Fibroblast of skin of left biceps (primary cell): ENCODE measurements at places on chromosomes 16 and 17.

DNA sequence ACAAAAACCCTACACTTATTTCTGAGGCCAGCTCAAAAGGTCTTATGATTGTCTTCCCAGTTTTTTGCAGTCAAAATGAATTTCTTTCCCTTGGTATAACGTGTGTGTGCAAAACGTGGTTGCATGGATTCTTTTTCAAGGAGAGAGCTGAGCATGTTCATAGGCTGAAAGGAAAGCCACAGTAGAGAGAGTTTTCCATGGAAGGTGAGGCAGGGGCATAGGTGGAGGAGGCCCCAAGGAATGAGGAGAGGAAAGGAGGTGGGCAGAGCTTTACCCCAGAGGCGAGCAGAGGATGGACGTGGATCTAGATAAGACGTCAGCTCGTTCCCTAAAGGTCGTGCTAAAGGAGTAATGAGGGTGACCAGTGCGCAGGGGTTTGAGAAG is 22.8 kb downstream of the TRPV2 start:
- no peak for DNase-seq

DNA sequence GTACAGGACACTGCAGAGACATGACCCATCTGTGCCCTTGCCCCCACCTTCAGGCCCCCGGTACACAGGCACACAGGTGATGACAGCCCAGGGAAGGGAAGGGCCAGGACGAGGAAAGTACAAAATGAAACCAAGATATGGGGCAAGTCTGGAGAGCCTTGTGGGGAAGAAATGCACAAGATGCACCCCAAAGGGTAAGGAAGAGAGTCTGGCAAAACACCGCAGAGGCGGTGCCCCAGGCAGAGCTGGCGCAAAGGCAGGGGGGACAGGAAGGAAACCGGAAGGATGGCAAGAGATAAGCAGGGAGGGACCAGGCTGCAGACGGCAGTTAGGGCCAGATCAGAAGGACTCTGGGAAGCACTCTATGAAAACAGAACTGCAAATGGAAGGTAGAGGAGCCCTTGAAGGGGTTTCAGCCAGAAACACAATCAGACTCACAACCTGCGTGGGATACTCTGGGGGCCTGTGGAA is 81.4 kb downstream of the SLC39A11 start:
- DNase-seq, result no peak

GRCh38 chr17:72116661-72117521 is 3.9 kb upstream of the SOX9 start:
- no peak for DNase-seq

- no peak for DNase-seq
These were observed 25.0 kb downstream of the NAA60 start for GRCh38 chr16:3468501-3468900.

GRCh38 chr17:42541041-42541833 is 5.2 kb downstream of the NAGLU start:
- DNase-seq, result no peak

DNA sequence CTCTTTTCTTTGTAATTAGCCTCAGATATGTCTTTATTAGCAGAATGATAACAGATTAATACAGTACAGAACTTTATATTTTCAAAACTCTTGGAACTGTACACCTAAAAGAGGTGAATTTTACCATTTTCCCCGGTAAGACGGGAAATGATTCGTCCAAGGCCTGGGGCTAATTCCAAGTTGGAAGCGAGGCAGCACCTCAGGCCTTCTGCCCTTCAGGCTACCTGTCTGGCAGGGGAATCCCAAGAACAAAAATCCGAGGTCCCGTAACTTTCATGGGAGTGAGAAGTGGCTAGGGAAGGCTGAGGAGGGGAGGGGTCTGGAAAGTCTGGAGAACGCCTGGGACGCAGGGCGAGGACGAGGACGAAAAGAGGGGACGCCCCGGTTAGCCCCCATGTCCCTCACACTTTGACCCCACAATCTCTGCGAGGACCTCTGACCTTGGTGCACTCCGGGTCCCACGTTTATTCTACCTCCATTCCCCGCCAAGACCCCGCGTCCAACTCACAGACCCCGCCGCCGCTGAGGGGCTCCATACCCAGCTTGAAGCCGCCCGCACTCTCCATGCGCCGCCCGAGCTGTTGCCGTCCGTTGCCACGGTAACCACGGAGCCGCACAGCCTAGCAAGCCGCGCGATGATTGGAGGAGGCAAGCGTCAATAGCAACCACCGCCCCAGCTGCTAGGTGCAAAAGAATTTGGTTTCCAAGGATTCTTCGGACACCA is at the start of gene HYDIN:
TSS of gene HYDIN (minus strand) at position 601 of the 724 bp plus-strand sequence. CDS start 43,827 bp downstream, outside the sequence.
- DNase-seq, result peak; percentile 8

GRCh38 chr16:89785523-89786155 is 30.8 kb downstream of the FANCA start:
- DNase-seq, result no peak

- no peak for DNase-seq
These were observed 17.2 kb downstream of the CD300LB start for GRCh38 chr17:74513987-74514631.

- DNase-seq, result no peak
These were observed 18.4 kb downstream of the HS3ST6 start for GRCh38 chr16:1899641-1900451.

DNA sequence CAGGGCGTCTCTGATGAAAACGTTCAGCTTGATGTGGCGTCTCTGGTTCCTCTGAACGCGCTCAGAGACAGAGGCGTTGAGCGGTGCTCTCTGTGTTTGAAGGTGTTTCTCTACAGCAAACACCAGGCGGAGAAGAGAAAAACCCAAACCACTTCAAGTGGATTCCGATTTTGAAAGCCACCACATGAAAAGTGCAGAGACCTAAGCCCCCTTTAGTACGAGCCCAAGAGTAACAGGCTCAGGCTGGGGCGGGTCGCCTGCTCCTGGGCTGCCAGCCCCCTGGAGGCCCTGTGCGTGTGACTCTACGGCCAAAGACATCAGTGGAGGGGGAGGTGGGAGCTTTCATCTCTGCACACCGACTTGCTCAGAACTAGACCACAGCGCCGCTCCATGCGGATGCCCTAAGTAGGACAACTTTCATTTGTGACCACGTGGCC is 328.4 kb downstream of the MAF start:
- no peak for DNase-seq

DNA sequence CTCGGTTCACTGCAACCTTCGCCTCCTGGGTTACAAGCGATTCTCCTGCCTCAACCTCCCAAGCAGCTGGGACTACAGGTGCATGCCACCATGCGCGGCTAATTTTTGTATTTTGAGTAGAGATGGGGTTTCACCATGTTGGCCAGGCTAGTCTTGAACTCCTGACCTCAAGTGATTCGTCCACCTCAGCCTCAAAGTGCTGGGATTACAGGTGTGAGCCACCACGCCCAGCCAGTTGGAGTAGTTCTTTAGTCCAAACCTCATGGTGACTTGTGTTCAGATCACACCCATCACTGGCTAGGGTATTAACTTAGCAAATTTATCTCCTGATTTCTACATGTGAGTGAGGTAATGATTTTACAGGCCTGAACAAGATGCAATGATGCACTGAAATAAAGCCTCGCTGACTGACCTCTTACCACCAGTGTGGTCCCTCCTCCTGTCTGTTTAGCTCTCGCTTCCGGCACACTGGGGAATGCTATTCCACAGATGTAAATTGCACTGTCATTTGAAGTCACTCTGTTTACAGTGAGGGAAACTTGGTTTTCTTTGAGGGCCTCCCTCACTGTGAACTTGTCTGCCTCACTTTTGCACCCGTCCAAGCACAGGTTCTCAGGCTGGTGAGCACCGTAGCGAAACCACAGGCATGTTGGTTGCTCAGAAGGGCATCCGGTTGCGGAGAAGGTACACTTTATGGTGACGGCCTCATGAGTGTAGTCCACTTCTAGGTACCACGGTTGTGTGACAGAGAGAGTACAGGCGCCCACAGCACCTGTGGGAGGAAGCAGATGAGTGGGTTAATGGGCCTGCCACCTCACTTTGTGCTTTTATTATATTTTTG is 5.5 kb downstream of the IGSF6 start:
- DNase-seq, result no peak

GRCh38 chr16:82432261-82432660 is 194.5 kb upstream of the CDH13 start:
- DNase-seq, result no peak

GRCh38 chr17:59830846-59831486 is 61.8 kb downstream of the TUBD1 start:
- DNase-seq, result no peak

DNA sequence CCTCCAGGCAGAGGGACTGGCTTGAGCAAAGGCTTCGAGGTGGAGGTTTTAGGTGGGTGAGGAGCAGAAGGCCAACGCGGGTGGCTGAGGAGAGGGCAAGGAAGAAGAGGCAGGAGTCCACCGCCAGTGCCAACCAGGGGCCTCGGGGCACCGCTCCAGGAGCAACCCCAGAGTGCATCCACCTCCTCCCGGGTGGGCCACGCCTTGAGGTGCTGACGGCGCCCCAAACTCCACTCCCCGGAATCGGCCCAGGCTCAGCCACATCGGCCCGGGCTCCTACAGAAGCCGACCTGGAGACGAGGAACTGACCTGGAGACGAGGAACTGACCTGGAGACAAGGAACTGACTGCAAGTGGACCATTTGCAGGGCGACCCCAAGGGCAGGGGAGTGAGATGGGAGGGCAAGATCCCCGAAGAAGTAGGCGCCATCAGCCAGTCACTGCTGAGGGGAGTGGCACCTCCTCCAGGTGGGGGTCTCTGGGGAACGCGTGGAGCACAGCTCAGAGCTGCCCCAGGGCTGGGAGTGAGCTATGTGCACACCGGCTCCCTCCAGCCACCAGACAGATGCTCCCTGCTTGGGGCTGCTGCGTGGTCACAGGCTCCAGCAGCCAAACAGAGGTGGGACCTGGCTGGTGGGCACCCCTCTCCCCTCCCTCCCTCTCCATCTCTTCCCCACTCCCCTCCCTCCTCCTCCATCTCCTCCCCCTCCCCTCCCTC is 29.2 kb upstream of the CBFA2T3 start:
- no peak for DNase-seq

DNA sequence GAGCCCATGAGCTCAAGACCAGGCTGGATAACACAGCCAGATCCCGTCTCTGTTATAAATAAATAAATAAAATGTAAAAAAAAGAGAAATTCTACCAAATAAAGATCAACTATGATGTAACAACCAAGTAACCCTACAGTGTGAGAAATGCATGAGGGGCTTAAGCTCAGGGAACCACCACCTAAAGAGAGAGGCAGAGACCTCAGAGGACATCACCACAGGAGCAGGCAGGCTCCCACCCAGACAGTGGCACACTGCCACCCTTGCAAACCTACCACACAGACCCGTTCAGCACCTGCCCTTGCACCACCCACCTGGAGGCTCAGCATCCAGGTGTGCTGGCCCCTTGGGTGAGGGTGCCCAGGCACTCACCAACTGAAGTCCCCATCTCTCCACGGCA is 45.6 kb downstream of the ANKRD11 start:
- DNase-seq, result no peak

DNA sequence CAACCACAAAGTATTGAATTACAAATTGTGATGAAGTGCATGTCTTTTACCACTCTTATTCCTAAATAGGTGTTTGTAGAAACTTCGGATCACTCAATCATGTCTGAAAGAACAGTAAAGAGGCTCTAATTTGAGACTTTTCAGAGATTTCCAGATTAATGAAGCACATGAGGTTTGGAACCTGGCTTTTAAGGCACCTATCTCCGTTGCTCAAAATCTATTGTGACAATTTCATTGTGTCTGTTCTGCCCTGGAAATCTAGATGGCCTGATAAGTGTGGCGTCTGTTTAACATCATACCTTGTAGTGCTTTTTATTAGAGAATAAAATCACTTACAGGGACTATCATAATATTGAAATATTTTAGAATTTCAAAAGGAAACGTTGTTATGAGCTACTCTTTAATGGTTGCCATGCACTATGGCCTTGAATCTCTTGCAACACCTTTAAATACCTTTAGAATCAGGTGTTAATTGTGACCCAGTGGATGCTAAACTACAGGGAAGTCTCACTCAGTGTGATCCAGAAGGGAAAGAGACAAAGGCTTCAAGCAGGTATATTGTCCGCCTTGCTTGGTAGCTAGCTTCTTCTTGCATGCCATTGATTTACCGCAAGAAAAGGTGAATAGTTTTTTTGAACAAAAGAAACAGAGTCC is 210.3 kb downstream of the CNTNAP4 start:
- DNase-seq, result no peak

DNA sequence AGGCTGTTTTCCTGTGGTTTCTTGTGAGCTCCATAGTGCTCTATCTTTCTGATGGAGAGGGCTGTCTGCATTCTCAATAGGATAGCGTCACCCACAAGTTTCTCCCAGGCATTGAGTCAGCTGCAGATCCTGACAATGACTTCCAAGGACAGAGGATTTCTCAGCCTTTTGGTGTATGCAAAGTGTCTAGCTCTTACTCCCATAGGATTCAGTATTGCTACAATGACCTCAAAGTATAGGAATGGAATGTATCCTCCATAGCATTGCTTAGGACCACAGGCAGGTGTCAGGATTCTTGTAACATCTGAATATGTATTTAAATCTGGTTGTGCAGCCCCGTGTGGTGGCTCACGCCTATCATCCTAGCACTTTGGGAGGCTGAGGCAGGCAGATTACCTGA is 32.3 kb downstream of the SMIM36 start:
- no peak for DNase-seq

DNA sequence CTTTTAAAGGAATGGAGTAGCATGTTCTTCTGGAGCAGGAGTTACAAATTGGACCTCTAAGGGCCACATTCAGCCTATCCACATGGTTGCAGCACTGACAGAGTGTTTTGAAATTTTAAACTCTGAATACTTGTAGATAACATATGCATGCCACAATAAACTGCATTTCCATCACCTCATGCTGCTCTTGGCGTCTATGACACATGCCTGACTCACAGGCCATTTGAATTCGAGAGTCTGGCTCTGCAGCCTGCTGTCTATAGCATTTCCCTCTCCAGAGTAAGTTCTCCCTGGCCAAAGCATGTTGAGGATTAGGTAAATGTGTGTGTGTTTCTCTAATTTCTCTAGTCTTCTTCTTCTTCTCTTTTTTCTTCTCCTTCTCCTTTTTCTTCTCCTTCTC is 28.7 kb upstream of the MYOCD start:
- DNase-seq, result peak; percentile 87

GRCh38 chr16:46929378-46930332 is 43.8 kb downstream of the DNAJA2 start:
- no peak for DNase-seq

DNA sequence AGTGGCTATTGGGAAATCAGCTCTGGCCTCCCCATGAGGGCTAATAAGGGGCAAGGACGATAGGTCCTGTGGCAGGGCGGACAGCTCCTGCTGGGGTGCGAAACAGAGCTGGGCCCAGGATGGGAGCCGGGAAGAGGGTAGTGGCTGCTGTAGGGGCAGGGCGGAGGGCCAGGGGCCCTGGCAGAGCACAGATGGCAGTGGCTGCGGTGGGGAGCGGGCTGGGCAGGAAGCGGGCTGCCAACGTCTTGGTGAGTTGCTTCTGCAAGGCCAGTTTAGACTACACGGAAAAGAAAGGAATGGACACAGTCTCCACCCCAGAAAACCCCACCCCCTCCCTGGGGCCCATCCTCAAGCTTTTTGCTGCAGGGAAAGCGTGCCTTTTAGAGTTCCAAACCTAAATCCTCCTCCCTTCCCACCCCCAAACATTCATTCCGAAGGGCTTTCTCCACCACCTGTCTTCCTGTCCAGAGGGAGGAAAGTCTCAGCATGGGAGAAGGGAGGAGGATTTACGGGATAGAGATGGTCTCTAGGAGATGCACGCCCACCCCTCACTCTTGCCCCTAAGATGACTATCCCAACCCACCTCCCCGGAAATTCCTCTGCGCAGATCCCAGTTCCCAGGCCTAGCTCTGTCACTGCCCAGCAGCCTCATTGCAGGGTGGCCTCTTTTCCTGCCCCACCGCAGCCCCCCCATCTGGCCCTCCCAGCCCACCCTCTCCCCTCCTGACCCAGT is 7.1 kb downstream of the NKIRAS2 start:
- DNase-seq, result no peak

- DNase-seq, result no peak
These were observed 13.4 kb downstream of the RAB5C start for GRCh38 chr17:42141382-42141781.

GRCh38 chr16:73426433-73427160 is 378.7 kb upstream of the ZFHX3 start:
- peak; percentile 8 for DNase-seq
